ENCODE measurements at places on chromosomes 16 and 17.
A peak's percentile ranks its signal among the peaks of the same experiment; 100 is the strongest.

DNA sequence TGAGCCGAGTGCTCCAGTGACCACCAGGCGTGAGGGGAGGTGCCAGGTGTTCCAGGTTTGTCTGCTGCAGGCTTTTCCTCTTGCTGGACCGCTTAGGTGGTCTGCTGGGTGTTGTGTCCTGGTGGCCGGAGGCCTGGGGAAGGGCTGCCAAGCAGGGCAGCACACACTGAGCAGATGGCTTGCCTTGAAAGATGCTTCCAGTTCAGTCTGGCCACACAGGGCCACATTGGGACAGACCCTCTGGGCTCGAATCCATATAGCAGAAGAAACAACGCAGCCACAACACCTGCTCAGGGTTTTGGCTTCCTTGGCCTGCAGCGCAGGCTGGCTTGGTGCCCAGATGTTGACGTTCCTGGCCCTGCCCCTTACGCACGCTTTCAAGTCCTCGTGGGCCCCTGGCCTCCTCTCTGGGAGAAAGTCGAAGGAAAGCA is 24.8 kb downstream of the GINS2 start:
- DNase-seq = no peak

GRCh38 chr17:29155227-29155965 is 24.8 kb downstream of the MYO18A start:
- peak; percentile 54 for DNase-seq

DNA sequence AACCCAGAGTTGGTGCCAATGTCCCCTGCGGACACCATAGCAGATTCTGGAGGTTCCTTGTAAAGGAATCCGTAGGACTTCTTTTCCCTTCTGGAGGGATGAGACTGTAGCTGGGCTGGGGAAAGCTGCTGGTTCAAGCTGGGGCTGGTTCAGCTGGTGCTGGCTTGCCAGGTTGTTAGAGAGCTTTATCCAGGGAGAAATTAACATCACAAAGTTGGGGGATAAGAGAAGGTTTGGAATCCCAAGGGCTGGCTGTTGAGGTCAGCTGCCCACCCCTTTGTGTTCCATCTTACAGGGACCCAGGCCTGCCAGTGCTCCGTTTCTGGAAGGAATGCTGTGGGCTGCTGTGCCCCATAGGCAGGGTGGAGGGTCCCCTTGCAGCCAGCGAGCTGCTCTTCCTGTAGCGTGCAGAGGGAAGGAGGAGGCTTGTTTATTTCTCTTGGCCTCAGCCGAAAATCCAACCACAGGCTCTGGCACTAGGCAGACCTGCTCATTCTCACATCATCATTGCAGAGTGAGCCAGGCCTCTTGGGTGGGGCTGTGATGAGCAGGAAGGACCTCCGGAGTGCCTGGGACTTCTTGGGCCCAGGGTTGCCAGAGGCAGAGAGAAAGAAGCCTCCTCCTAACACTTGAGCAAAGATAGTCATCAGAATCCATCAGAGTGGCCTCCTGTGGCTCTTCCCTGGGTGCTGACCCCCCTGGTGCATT is 251.1 kb downstream of the SEC14L1 start:
- peak; percentile 97 for DNase-seq

GRCh38 chr16:1097156-1097555 is 1.1 kb upstream of the C1QTNF8 start:
- DNase-seq = no peak

DNA sequence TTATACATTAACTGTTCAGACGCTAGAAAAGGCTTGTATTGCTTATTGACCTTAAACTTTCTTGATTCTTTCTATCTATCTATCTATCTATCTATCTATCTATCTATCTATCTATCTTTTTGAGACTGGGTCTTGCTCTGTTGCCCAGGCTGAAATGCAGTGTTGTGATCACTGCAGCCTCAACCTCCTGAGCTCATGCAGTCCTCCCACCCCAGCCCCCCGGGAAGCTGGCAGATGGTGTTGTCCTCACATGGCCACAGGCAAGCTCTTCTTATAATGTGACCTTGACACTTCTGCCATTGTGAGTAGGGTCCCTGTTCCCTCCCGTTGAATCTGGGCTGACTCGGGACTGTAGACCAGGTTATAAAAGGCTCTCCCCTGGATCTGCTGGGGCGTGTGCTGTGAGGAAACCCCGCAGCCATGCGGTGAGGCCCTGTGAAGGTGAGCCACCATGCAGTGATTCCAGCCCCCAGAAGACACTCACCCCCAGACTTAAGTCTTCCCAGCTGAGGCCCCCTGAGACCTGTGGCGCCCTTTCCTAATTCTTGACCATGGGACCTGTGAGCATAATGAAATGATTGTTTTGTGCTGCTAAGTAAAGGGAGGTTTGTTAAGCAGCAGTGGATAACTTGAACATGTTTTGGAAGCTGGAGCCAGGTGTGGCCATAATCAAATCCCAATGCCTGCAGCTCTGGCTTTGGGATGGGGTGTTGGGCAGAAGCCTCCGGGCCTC is 54.3 kb downstream of the RPTOR start:
- DNase-seq = no peak

DNA sequence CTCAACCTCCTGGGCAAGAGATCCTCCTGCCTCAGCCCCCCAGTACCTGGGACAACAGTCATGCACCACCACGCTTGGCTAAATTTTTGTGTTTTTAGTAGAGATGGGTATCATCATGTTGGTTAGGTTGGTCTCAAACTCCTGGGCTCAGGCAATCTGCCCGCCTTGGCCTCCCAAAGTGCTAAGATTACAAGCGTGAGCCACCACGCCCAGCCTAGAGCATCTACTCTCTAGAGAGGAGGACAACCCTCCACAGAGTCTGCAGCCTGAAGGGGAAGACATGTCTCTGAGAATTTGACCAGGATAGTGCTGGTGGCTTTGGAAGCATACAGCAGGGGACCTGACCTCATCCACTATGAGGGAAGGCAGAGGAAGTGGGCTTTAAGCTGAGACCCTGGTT is 4.7 kb upstream of the GRB2 start:
- no peak for DNase-seq

GRCh38 chr17:41535764-41536481 is 7.8 kb upstream of the KRT19 start:
- no peak for DNase-seq

DNA sequence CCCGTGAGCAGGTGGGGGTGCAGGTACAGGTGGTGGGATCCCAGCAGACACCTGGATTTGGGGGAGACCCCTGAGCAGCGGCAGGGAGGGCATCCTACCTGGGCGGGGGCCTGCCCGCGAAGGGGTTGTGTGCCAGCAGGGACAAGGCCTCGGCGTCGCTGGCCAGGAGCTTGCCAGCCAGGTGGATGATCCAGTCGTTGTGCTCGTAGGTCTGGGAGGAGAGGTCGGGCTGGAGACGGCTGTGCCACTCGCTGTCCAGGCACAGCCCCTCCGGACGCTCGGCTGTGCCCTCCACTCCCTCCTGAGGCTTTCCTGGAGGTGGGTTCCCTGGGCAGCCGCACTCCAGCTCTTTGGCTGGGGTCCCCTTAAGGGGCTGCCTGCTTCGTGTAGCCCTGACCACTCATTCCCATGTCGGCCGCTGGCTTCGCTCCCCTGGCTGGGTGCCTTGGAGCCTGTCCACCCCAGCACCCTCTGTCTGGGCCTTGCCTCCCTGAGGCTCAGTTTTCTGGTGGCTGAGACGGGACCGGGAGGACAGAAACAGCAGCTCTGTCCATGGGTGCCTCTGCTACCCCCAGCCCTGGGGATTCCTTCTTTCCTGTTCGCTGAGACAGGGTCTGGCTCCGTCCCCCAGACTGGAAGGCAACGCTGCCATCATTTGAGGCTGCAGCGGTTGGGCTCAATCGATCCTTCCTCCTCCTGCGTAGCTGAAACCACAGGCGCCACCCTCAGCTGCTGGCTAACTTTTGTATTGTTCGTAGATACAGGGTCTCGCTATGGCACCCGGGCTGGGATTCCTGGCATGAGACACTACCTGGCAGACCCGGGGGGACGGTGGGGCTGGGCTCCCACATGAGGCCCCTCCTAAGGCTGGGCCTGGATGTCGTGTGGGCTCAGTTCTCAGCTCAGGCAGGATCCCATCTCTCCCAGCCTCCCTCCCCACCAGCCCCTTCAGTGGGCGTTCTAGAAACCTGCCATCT is 68.6 kb upstream of the GNG13 start:
- no peak for DNase-seq

GRCh38 chr16:71676236-71676635 is 48.3 kb downstream of the PHLPP2 start:
- DNase-seq = no peak

GRCh38 chr17:5418858-5419355 is 555 bp downstream of the NUP88 start:
- peak; percentile 68 for DNase-seq

- no peak for DNase-seq
Observed at GRCh38 chr16:8644211-8645140, 23.0 kb downstream of the METTL22 start.

DNA sequence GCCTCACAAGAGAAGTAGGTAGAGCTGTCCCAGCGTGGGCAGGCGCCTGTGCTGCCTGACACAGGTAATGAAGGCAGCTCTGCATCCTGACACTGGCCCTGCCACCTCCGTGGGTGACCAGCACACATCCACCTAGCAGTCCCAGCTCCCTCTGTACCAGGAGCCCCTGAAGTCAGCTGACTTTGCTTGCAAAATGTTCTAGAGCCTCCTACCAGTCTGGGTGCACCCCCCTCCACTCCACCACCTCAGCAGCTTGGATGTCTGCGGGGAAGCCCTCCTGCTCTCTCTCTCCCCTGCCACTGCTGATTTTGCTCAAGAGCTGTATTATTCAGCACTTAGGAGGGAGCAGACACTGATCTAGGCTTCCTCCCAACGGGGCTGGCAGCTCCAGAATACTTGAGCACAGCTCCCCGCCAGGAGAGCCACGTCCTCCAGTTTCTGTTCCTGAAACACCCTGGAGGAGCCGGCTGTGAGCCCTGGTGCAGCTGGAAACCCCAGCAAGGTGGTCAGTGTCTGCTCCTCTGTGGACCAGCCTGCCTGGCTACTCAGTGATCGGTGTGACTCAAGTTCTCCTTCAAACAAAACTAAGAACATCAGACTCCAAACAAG is 1.0 kb downstream of the RNF166 start:
- peak; percentile 36 for DNase-seq

DNA sequence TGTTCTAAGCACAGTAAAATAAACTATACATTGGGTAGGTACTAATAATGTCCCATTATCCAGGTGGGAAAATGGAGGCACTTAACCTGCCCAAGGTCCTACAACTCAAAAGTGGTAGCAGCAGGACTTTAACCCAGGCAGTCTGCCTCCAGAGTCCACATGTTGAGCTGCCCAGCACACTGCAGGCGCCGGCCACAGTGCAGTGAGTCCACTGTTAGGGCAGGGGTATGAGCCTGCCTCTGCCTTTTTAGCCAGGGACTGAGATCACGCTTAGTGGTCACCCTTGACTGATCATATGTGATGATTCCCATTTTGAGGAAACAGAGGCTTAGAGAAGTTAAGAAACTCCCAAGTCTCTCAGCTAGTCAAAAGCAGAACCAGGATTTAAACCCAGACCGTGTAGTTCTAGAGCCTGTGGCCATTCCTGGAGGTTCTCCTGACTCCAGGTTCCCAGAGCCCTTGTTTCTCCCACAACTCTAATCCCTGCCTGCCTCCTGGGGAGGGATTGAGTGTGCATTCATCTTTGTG is 8.4 kb downstream of the CES1 start:
- DNase-seq = no peak

DNA sequence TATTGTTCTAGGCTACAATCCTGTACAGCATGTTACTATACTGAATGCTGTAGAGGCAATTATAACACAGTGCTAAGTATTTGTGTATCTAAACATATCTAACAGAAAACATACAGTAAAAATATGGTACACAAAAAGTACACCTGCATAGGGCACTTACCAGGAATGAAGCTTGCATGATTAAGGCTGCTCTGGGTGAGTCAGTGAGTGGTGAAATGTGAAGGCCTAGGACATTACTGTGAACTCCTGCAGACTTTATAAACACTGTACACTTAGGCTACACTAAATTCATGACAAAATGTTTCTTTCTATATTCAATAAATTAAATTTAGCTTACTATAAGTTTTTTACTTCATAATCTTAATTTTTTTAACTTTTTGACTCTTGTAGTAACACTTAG is 37.1 kb downstream of the AMFR start:
- no peak for DNase-seq

GRCh38 chr17:3532106-3532858 is 25.3 kb downstream of the TRPV3 start:
- DNase-seq = no peak

GRCh38 chr16:89246383-89246902 is 28.9 kb downstream of the ZNF778 start:
- DNase-seq = no peak

DNA sequence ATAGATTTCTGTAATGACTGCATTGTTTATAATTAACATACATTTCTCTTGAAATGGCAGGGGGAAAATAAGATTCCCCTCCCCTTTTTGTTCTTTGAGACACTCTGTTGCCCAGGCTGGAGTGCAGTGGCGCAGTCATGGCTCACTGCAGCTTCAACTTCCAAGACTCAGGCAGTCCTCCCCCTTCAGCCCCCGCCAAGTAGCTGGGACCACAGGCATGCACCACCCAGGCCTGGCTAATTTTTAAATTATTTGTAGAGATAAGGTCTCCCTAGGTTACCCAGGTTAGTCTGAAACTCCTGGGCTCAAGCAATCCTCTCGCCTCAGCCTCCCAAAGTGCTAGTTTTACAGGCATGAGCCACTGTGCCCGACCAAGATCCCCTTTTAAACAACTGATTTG is 67.7 kb downstream of the KATNIP start:
- DNase-seq = peak; percentile 59

DNA sequence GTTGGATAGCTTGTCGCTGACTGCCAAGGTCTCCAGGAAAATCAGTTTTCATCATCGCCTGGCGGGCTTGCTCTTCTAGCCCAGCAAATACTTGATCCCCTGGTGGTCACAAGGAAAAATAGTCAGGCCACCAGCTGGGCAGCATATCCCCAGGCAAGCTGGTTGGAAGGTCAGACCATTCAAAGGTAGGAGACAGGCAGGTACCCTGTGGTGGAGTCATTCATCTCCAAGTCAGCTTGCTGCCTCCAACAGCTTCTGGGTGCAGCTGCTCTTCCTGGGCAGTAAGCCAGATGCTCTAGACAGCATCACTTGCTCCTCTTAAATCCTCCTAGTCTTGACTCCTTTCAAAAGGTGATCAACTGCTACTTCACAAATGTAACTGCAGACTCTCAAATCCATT is 16.0 kb downstream of the ZNF821 start:
- DNase-seq = no peak

DNA sequence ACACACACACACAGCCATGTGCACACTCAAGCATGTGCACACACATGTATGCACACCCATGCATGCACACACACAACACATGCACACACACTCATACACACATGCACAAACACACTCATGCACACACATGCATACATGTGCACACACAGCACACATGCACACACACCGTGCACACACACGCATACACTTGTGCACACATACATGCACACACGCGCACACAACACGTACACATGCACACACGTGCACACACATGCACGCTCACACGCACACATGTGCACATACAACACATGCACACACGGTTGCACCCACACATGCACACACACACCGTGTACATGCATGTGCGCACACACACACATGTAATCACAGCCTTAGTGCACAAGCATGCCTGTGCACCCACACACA is 230.4 kb upstream of the GSE1 start:
- DNase-seq = no peak

GRCh38 chr17:45645330-45645729 is 138.8 kb upstream of the CRHR1 start:
- DNase-seq = no peak

Measured in astrocyte of the hippocampus (primary cell).